Hepatocyte (in vitro differentiated cells): ENCODE measurements at places on chromosomes 16 and 17.
A peak's percentile ranks its signal among the peaks of the same experiment; 100 is the strongest.

- DNase-seq: no peak
These were observed 44.6 kb downstream of the MRM3 start for GRCh38 chr17:826778-827177.

GRCh38 chr16:82650804-82651203, 24.0 kb downstream of the CDH13 start:
- no peak for DNase-seq

- peak; percentile 73 for DNase-seq
These were observed 48.8 kb upstream of the CLEC19A start for GRCh38 chr16:19236561-19237209.

- DNase-seq: no peak
These were observed 7.4 kb upstream of the SPNS1 start for GRCh38 chr16:28967156-28967555.

DNA sequence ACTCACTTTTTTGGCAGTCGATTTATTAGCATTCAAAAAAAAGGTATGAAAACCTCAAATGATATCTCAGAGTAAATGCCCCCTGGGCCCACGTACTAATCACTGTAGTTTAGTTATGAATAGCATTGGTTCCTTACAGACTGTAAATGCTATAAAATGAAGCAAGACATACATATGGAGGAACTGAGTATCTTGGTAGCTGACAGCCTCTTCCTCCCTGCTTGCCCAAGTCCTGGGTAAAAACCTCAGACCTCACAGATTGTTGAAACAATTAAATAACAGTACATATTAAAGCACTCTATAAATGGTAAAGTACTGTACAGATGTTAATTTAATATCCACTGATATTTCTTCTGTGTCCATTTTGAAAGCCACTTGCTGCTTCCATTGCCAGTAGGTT, 33.2 kb upstream of the ABCC11 start:
- no peak for DNase-seq

- no peak for DNase-seq
These were observed 319.5 kb upstream of the SOX9 start for GRCh38 chr17:71801301-71801700.

DNA sequence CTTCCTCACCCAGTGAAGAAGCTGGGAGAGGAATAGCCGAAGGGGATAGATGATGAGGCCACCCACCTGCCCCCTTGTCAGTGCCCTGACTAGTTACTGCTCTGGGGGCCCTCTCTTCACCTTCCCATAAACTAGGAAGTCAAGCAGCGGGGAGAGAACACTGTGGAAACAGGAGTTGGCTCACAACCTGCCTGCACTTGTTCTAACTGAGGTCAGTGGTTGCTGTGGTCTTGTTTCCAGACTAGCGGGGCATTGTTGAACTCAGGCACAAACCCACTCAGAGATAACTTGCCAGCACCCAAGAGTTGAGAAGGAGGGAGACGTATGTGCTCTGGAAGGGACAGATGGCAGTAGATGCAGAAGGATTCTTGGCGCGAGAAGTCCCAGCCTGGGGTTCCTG, 48.6 kb upstream of the DDX52 start:
- no peak for DNase-seq

DNA sequence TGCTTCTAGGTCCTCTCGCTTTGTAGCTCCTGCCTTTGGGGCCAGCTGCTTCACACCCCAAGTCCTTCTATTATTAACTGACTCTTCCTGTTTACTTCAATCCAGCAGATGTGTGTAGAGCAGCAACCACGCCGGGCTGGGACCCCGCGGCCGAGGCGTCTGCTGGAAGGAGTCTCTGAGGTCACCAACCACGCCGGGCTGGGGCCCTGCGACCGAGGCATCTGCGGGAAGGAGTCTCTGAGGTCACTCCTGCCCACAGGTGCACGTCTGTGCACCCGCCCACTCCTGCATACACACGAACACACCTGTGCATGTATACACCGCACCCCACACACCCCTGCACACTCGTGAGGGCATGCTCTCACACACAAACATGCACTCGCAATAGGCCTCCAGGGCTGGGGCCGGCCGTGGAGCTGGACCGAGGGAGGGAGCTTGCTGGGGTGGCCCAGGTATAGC, 7.8 kb upstream of the TEX19 start:
- no peak for DNase-seq

DNA sequence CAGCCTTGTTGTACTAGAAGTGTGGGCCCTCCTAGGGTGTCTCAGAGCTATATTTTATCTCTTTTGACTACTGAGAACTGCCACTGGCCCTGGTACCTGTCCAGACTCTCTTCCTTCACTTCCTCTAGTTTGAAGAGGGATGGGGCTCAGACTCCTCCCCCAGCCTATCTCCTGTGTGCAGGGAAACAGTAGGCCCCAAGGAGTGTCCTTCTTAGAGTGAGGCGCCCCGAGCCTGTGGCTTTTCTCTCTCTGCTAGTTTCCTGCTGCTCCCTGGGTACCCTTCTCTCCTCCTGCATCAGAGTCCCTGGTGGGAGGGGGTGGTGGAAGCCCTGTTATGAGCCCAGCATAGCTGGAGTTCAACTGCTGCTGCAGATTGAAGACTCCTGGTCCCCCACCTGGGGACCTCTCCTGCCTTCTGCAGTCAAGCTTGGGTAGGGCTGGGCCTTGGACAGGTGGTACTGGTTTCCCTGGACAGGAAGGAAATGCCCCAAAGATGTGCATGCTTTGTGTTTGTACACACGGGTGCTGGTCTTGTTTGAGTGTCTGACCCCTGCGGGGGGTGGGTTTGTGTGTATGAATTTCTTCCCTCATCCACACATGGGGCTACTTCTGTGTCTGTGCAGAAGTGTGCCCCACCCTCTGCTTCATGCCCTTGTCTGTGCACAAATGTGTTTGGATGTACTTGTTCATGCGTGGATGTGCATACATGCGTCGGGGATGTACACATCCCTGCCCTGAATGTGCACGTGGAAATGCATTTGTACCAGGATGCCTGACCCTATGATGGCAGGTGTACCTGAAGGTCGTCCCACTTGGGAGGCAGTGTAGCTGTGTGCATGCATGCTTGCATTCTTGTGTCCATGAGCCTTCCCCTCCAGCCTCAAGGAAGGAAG, 6.9 kb downstream of the RARA start:
- DNase-seq: no peak

GRCh38 chr17:41769346-41769862, 17.1 kb downstream of the JUP start:
- no peak for DNase-seq

- DNase-seq: no peak
These were observed 30.2 kb upstream of the JPT2 start for GRCh38 chr16:1647856-1648255.
